CD4-positive, alpha-beta T cell treated with Interleukin-6 at 100 ng/mL for 8 hours (primary cell): ENCODE measurements at places on chromosomes 1 and 21.

- no peak for DNase-seq
Observed at GRCh38 chr1:226185141-226186036, 1.2 kb downstream of the ACBD3 start.

DNA sequence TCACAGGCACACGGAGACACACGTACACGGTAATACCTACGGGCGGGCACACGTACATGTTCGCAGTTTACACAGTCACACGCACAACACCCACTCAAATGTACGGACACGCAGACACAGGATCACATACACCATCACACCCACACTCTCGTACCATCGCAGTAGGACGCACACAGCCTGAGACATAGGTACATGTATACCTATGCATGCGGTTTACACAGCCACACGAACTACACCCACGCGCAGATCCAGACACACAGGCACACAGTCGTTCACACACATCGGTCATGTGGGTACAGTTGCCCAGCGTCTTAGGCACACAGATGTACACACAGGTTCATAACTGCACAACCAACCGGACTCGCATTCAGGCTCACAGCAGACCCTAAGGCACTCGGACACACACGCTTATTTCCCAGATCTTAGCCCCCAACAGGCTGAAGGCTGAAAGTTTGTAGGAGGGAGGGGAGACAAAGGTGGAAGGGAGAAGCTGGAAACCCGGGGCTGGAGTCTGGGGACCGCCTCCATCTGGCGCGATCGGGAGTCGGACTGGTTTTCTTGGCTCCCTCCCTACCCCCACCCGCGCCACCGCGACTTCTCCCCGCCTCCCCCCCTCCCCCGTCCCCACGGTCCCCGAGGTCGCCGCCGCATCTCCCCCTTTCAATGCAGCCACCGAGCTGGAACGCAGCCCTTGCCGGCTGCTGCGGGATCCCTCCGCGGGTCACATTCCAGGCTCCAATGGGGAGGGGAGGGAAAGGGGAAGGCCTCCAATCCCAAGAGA, 51.9 kb upstream of the SYNC start:
- DNase-seq = peak; percentile 20

GRCh38 chr1:68363339-68363738, 86.4 kb downstream of the RPE65 start:
- DNase-seq = no peak

DNA sequence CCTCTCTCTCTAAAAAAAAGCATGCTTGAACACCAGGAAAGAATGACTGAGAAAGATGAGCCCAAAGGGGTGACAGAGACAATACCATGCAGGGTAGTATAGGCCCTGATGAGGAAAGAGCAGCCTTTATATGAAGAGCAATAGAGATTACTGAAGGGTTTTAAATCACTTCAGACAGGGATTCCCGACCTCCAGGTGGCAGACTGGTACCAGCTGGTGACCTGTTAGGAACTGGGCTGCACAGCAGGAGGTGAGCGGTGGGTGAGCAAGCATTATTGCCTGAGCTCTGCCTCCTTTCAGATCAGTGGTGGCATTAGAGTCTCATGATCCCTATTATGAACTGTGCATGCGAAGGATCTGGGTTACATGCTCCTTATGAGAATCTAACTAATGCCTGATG, 30.8 kb upstream of the GTF2B start:
- DNase-seq = no peak

DNA sequence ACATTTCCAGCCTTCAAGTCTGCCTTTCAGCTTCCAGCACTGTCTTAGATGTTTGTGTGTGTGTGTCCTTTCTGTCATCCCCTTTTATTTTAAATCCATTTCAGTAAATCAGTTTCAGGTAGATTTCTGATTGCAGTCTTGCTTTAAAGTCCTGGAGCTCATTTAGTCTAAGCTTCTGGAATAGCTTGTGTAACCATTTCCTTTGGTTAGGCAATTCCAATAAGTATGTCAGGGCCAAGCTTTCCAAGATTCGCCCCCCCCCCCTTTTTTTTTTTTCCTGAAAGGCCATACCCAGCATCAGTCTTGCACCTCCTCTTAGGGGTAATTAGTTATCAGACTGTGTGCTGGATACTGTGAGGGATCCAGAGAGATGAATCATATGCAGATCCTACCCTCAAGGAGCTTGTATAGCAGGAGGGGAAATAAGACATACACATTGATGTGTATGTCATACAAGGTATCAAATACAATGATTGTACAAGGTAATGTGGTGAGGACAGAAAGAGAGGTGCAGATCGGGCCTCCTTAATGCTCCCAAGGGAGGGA, 41.3 kb downstream of the NFYC start:
- no peak for DNase-seq

GRCh38 chr1:96425382-96426129, 296.0 kb upstream of the PTBP2 start:
- DNase-seq = no peak

GRCh38 chr1:1601564-1602303, 1.8 kb upstream of the FNDC10 start:
- no peak for DNase-seq
